CD4-positive, alpha-beta T cell treated with Interleukin-17A for 4 hours (primary cell): ENCODE measurements at places on chromosomes 12 and 14.

DNA sequence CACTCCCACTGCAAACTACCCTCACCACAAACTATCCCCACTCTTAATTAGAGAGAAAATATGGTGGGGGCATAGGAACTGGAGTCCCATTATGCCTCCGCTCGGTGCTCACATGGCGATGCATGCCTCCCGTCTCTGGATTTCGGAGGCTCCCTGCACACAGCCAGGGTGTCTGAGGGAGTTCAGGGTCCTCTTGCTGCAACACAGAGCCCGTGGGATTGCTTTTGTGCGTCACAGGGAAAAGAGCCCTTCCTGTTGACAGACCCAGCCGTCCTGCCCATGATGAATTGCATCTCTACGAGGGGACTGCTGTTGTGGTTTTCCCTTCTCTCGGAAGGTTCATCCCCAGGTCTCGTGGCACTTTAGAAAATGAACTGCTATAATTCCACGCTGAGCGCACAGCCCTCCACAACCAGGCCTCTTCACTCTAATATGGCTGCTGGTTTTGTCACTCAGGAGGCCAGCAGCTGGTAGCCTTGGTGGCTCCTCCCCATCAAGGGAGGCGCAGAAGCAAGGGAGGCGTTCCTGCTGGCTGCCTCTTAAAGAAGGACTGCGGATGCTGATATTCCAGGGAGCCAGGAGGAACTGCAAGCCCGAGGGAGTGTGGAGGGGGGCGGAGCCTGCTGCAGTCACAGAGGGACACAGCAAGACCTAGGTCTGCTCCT, 158.0 kb downstream of the KCNA5 start:
- no peak for DNase-seq

DNA sequence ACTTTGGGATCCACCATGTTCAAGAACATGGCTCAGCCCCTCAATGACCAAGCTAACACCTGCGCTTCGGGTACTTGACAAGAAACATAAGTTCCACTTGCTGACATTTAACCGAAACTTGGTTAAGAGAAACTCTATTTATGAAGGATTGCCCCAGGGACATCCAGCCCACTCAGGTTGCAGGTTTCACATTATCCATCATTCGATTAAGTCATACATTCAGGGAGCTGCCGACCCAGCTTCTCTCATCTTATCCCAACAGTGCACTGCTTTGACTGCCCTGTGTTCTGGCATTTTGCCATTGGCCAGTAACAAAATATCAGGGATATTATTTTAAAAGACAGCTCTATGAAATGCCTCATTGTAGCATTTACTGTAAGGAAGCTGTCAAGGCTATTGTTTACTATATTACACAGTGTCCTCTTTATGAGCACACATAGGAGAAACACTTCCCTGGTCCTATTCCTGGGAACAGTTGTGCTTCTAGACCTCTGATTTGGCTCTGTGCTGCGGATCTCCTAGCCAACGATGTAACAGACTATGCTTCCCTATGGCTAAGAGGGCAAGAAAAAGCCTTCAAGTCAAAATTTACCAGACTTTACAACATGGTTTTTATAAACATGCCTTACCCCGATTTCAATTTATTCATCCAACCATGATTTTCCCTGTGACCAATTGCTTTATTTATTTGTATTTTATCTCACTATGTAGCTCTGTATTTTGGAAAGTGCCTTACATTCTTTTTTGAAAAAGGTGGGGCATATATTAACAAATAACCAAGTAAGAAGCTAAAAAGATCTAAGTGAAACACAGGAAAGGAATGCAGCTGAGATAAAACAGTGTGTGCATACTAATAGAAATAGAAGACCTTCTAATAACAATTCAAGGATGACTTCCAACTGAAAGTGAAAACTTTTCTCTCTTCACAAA, 109.3 kb downstream of the ITPR2 start:
- no peak for DNase-seq

GRCh38 chr12:42119085-42119633, 25.5 kb downstream of the GXYLT1 start:
- no peak for DNase-seq

DNA sequence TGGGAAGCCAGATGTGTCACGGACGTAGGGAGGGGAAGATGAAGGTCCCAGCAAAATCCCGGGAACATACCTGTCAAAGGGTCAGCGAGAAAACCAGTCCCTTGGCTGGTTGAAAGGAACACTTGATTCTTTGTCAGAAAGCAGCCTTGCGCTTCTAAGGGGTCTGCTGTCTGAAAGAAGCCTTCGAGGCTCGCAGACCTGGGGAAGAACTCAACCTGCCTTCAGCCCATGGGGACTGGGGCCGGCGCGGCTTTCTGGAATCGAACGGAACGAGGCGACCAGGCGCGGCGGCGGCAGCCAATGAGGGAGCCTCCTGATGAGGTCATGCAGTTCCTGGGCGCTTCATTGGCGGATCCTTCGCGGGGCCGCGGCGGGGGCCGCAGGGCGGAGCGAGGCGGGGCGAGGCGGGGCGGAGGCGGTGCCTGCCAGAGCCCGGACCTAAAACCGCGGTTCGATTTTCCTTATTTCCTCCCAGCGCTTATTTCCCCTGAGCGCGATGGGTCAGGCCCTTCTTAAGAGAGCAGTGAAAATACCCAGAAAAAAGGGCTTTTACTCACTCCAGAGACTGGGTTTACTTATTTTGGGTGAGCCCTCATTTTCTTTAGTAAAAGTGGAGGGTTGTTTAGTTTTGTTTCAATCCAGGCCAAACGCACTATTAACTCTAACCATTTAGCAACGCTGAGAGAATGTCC, 11.8 kb upstream of the TTC7B start:
- DNase-seq = peak; percentile 91

GRCh38 chr14:73027546-73027945, 640 bp upstream of the ZFYVE1 start:
- no peak for DNase-seq

DNA sequence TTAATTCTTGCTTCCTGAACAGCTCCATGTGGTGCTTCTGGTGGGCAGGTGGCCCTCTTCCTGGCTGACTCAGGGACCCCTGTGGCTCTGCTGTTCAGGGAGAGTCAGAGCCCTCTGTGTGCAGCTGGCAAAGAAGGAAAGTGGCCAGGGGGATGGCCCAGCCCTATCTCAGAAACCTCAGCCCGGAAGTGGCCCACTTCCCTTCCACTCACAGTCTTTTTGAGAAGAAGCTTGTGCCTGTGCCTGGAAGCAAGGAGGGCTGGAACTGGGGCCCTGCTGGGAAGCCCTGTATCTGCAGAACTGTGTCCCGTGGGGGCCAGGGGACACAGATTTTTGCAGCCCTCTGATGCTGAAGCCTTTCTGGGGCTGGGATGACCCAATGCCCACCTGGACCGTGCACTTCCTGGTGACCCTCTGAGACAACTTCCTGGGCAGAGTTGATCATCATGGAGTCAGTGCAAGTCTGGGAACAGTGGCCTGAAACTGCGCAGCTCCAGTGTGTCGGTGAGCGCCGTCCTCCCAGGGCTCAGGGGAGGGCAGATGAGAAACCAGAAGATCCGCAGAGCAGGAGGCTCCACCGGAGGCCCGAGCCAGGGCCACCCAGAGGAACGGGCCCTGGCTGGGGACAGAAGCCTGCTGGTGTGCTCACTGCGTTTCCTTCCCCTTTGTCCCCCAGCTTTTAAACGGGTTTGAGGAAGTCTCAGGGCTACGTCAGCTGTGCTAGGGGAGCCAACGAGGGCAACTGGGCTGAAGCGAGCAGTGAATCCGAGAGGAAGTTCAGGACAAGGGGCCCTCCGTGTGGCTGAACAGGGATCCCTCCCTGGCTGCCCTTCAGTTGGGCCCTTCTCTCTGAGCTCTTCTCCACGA, 217.4 kb upstream of the RTL1 start:
- peak; percentile 6 for DNase-seq

DNA sequence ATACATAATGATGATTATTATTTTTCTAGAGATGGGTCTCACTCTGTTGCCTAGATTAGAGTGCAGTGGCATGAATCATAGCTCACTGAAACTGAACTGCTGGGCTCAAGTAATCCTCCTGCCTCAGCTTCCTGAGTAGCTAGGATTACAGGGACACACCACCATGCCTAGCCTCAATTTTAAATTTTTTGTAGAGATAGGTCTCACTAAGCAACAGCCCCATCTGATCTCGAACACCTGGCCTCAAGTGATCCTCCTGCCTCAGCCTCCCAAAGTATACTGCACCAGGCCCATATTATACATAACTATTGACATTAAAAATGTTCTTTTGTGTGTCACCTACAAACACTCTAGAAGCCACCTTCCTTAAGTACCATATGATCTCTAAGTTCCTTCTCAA, 3.4 kb downstream of the TXNRD1 start:
- DNase-seq = no peak

GRCh38 chr14:97056086-97056485, 258.9 kb downstream of the VRK1 start:
- peak; percentile 40 for DNase-seq

- DNase-seq = no peak
These were observed 28.0 kb upstream of the GARIN6 start for GRCh38 chr12:99619389-99620158.

GRCh38 chr12:53211476-53212381, 4.7 kb upstream of the ITGB7 start:
- DNase-seq = peak; percentile 59

- DNase-seq = no peak
These were observed 128.3 kb upstream of the EVL start for GRCh38 chr14:99936738-99937474.

DNA sequence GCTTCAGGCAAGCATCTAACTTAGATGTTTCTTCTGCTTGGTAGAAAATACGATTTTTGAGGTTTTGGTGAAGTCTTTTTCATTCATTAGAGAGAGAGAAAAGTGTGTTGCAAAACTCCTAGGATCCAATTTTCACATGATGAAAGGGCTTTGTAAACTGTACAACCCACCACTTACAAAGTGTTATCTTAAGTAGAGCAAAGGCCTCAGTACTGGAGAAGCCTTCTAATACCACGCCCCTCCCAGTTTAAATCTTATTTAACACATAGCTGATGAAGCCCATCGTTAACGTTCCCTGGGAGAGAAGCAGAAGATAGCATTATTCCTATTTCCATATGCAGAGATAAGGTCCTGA, 869 bp downstream of the APOLD1 start:
- DNase-seq = no peak

GRCh38 chr12:41334390-41334789, 146.3 kb downstream of the PDZRN4 start:
- DNase-seq = no peak

- no peak for DNase-seq
These were observed 13.2 kb downstream of the BAZ2A start for GRCh38 chr12:56616925-56617324.

- no peak for DNase-seq
These were observed 7.1 kb upstream of the SMUG1 start for GRCh38 chr12:54195737-54196347.

GRCh38 chr12:15163030-15163976, 57.9 kb downstream of the RERG start:
- no peak for DNase-seq

- no peak for DNase-seq
These were observed 8.5 kb upstream of the KRT5 start for GRCh38 chr12:52528641-52529143.

- no peak for DNase-seq
These were observed 213.6 kb upstream of the FSCB start for GRCh38 chr14:44720707-44721106.

DNA sequence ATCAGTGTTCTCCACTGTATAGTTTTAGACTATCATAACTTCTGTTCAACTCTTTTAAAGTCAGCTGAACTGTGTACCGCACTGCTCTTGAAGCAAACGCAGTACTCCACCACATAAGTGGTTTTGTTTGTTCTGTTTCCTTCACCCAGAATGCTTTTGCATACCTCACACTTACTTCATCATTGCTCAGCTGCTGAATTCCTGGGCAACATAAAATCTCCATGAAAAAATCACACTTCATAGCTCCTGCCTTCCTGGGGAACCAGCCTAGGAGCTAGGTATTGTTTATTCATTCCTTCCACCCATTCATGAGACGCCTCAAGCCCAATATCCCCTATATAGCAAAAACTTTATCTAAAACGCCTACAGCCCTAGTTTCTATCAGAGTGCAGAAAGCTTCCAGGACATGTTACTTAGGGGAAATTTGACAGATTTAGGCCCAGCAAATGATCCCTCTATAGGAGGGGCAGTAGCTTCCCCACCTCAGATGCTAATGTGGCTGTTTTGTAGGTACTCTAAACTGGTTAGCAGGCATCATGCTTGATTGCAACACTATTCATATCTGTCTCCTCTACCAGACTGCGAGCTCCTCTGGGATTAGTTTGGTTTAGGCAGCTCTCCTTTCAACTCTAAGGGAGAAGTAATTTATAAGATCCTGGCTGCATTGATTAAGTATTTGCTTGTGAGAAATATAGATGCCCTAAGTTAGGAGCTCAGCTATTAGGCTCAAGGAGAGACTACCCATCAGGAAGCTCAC, 44.5 kb downstream of the LRRC9 start:
- no peak for DNase-seq

- DNase-seq = no peak
These were observed 110.4 kb downstream of the KCNC2 start for GRCh38 chr12:75099210-75099609.

GRCh38 chr14:100748403-100748802, 21.7 kb downstream of the DLK1 start:
- DNase-seq = no peak

DNA sequence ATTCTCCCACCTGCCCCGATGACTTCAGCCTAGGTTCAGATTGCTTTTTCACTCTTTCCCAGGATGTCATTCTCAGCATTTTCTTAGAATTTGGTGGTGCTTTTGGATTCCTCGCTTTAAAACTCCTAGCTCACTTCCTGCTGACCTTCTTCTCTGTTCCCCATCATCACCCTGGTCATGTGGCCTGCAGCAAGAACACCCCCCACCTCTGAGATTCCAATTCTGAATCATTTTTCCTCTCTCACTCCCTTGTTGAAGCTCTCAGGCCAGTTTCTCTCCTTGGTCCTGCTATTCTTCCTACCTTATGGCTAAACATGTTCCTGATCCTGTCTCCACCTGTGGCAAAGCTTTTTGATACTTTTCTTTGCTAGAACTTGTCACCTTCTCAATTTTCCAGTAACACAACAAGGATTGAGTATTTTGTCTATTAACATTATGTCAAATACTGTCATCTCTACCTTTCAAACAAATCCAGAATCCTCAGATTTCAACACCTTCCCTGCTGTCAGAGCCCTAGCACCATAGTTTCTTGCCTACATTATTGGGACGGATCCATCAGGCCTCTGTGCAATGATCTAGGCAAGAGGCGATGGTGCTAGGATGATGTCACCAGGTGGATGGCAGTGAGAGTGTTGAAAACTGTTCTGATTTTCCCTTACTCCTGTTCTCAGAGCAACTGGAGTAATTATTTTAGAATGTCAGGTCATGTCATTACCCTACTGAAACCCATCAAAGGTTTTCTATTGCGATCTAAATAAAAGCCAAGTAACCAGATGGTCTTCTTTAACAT, 233.7 kb downstream of the MON2 start:
- DNase-seq = no peak

- DNase-seq = no peak
These were observed 142.2 kb upstream of the PWP1 start for GRCh38 chr12:107543416-107543815.

- no peak for DNase-seq
These were observed 91.8 kb downstream of the SLC41A2 start for GRCh38 chr12:104866291-104866690.

DNA sequence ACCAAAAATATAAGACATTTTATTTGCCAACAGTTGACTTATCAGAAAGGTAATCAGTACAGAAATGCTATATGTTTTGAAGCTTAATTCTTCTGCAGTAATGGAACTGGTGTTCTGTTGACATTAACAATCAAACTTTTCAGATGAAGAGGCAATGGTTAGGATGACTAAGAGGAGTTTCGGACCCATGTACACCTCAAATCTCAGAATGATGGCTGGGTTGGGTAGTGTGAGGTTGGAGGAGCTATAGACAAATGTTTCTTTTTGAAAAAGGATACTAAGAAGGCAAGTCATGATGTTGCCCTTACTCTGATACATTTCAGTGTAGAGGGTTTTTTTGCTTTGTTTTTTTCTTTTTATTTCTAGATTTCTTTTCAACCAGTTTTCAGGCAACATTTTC, 66.9 kb downstream of the KNTC1 start:
- DNase-seq = no peak
